ENCODE measurements at places on chromosomes 4 and X.
A peak's percentile ranks its signal among the peaks of the same experiment; 100 is the strongest.

- DNase-seq = no peak
Observed at GRCh38 chrX:107677501-107677901, 49.2 kb downstream of the PRPS1 start.

- peak; percentile 96 for DNase-seq
Observed at GRCh38 chr4:127782025-127782274, 172 bp upstream of the HSPA4L start.

GRCh38 chr4:172850838-172851237 lies 317.8 kb upstream of the GALNT7 start:
- peak; percentile 74 for DNase-seq

GRCh38 chr4:48315728-48316630 lies 25.4 kb upstream of the SLAIN2 start:
- DNase-seq = peak; percentile 73

DNA sequence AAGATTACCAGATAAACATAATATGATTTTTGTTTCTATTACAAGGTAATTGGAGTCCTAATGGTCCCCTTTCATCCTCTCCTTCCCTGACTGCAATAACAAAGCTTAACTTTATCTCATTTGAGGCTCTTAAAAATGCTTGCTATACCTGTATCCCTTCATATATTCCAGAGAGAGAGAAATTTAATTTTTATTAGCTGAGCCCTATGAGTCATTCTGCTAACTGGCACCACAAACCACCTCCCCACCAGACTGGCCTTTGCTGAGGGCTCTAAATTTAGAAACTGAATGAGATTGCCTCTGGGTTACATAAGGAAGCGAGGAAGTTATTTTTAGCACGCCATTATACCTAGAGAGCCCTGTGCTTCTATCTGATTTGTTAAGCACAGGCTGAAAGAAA lies 27.4 kb downstream of the CBLL2 start:
- peak; percentile 53 for DNase-seq

DNA sequence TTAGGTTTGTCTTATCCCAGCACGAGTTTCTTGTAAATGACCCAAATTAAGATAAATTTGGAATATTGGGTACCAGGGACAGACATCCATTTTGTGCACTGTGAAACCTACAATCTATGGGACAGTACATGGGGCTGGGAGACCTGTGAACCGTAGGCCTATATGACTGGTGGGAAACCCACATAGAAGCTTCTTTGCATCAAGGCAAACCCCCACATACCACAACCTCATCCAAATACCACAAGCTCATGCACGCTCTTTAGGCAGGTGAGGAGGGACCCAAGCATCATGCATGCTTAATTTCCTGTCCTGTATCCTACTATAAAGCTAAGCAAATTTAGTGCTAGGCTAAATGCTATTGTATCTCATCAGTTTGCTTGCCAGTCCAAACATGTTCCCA lies 47.8 kb downstream of the NIPAL1 start:
- DNase-seq = no peak

DNA sequence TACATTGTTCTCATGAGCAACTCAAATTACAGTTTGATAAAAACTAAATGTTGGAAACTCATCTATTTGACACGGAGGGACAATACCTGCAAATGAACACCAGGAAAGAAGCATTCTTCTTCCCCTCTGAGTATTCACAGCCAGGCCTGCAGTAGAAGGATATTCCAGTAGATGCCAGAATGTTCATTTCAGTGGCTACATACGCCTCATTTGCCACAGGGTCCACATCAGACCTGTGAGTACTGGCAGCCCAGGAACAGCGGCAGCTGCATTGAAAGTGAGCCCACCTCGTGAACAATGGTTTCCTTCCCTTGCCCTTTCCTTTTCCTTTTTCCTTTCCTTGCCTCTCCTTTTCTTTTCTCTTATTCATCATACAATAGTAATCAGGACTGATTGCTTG lies 81.1 kb upstream of the NEIL3 start:
- DNase-seq = no peak

- DNase-seq = no peak
Observed at GRCh38 chrX:46757052-46757451, 1.9 kb downstream of the SLC9A7 start.

DNA sequence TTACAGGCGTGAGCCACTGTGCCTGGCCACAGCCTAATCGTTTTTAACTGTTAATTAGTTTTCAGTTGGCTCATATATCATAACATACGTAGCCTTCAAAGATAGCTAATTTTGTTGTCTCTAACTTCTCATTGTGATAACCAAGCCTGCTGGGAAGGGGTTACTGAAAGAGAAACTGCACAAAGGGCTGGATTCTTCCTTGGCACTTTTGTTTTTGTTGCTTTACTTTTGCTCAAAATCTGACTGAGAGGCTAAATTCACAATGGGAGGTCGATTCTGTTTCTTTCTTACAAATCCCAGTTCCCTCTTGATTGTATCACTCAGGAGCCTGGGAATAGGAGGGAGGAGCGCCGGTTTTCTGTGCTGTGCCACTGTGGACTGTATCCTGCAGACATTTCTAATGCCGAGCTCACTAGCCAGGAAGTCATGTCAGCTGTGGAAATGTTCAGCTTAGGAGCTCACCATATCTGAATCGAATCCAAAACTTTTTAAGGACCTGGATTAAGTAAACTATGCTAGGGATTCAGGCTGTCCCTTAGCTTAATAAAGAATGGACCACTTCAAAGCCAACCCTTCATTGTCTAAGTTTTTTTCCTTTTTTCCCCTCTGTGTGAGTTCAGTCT lies 120.5 kb upstream of the FAT1 start:
- DNase-seq = peak; percentile 70

DNA sequence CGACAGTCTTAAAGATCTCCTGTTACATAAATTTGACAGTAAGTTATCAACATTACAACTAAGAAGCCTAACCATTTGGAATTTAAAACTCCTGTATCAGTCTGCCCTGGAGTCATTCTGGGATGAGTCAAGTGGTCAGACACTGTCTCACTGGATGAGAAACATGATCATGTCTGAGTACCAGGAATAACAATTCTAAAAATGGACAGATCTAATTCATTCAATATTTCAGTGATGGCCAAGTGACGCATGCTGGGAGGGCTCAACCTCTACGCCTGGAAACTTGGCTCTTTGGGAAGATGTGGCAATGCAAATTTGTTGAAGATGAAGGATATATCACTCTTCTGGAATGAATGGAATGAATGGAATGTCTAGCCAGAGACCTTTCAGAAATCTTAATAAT lies 1427.2 kb downstream of the STIM2 start:
- DNase-seq = peak; percentile 89

DNA sequence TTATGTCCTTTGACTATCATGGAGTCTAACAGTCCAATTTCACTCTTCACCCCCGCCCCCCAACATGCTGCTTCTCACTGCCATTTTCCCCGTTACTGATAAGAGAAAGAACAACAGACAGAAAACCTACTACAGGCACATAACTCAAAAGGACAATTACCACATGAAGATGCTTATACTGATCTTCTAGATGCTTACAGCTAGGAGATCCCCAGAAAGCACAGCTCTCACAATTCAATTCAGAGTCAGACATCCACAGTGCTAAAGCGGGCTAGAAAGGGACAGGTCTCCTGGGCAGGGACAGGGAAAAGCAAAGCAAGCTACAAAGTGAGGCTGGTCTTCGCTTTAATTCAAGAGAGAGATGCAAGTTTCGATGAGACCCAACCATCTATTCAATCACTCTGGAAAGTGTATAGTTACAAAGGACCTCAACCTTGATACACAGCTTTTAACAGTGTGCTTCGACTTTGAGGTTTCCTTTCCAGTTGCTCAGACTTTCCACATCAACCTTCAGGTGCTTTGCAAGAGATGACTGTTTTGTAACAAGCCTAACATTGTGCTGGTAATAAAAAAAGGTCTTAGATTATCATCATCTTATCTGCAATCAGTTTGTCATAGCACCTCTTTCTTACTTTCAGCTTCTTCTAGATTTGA lies 60.9 kb downstream of the LEF1 start:
- DNase-seq = no peak

DNA sequence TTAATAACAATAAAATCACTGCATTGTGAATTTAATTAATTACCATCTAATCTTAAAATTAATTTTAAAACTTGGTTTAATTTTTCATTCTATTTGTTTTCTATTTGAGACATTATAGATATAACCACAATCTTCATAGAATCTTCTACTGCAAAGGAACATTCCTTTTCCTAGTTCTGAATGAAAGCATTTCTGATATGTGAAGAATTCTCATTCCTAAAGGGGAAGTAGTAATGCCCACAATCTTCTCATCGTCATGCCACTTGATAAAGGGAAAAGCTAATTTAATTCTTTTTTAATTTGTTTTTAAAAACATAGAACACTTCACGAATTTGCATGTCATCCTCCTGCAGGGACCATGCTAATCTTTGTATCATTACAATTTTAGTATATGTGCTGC lies 23.7 kb downstream of the MGARP start:
- DNase-seq = peak; percentile 26
